NCI-H2081 treated with DMSO at 0.1 percent for 48 hours (cell line): ENCODE measurements at places on chromosomes 6 and 20.

- DNase-seq, result no peak
Measured at GRCh38 chr6:4506223-4506622, 270.0 kb upstream of the CDYL start.

DNA sequence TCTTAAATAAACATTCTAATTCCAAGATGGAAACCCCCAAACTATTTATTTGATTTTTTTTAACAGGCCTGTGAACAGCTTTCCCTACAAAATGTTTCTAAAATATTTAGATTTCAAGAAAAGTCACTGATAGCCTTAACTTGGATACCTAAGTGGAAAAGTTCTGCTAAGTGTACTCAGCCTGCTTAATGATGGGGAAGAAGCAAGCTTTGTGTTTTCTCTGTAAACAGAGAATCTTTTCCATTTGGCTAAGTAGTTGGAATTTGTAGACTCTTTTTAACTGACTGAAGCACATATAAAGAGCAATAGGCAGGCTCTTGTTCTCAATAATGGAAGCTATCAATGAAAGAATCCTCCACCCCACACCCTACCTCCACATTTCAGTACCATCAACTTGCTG, 108.2 kb downstream of the KIF6 start:
- no peak for DNase-seq

DNA sequence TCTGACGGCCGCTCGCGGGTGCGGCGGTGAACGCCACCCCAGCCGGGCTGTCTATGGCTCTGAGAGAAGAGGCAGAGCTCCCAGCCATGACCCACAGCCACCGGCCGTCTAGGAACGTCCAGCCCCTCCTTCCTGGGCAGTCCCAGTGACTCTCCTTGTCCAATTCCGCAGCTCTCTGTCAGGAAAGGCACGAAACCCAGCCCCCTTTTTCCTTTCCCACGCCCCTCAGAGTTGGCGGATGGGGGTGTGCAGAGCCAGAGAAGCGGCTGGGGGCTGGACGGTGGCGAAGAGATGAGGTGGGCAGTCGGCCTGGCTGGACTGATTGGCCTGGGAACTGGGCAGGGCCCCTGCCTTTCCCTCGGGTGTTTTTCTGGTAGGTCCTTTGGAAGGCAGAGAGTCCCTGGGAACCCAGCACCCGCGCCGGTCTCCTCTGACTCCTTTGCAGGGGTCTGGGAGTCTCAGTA, 1.5 kb downstream of the EBF4 start:
- DNase-seq, result no peak

DNA sequence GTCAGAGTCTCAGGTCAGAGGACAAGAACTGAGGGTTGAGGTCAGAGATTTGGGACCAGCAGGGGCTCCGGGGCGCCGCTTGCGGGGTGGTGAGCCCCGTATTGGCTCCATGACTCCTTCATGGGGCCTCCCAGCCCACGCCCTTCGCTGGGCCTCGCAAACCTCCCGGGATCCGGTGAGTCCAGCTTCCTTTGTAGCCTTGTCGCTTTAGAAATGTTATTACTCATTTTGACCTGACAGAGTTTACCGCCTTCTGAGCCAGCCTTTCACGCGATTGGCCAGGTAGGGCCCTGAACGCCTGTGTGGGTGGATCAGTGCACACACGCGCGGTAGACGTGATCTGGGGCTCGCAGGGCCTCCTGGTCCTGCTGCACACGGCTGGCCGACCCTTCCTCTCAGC, 181.1 kb downstream of the ERMARD start:
- DNase-seq, result no peak

GRCh38 chr6:152085451-152085921, 278.0 kb downstream of the ESR1 start:
- no peak for DNase-seq

- no peak for DNase-seq
Measured at GRCh38 chr6:108737594-108738546, 110.4 kb upstream of the ARMC2 start.

DNA sequence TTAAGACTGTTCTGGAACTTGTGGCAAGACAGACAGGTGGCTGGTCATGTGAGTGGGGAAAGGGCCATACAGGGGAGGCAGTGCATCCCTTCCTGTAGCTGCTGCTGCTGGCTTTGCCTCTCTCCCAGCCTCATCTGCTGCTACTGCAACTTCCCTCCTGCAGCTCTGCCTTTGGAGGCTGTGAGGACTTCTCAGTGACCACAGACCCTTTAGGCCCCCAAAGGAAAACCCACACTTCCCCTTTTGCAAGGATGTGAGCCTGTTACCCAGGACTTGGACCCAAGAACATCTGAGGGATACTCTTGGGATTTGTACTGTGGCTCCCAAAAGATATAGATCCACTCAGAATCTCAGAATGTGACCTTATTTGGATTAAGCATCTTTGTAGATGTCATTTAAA, 91.0 kb downstream of the TMEM170B start:
- no peak for DNase-seq

DNA sequence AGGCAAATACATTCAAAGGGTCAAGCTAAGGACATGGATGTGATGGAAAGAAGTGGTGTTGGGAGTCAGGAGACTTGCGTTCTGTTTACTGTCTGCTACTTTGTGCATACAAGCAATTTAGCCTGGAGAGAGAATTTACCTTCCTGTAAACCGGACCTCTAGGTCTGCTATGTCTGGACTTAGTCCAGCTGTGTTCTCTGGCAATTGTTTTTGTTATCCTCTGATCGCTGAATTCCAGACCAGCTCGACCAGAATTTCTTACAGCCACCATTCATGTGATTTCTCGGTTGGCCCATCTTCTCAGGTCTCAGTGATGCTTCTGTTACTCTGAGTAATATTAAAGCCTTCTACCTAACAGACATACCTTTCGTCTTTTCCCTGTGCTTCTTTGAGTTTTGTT, 75.2 kb downstream of the LRRC1 start:
- no peak for DNase-seq

GRCh38 chr20:38804682-38805501, 605 bp upstream of the PPP1R16B start:
- no peak for DNase-seq

DNA sequence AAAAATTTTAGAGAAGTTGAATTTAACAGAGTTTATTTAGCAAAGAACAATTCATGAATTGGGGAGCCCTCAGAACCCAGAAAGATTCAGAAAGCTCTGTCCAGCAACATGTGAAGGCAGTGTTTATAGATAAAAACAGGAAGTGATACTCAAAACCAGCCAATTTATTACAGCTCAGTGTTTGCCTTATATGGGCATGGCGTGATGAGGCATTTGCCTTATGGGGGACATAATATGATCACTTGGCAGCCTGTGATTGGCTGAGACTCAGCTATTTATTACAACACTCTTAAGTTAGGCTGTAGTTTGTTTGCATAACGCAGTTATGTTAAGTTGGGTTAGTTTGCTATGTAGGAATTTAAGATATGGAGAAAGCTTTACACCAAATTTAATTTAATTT, 11.5 kb downstream of the HLA-DPA1 start:
- no peak for DNase-seq

DNA sequence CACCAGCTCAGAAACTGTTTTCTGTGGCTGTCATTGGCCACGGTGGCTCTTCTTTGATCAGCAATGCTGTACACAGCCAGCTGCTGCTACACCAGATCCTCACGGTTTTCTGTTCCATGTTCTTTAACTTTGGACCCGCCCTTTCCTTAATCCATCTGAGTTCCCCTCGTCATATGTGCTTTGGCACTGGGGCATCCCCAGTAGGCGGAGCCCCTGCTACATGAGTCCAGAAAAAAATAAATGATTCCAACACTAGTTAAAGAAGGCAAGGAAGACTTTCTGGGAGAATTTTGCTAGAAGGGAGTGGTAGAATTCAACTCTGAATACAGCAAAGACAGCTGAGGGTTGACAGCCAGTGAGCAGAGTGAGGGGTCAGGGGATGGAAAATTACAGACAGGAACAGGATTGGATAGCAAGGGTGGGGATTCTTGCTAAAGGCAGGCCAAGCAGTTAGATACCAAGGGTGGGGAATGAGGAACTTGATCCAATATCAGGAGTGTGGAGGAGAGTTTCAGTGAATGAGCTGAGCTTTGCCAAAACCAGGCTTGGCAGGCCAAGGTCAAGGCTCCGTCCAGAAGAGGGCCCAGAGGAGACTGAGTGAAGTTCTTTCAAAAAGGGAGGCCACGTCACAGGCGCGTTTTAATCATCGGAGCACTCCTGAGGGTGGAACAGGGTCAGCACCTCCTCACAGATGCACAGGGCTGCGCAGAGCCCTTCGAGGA, 391.8 kb downstream of the CDH4 start:
- DNase-seq, result no peak

DNA sequence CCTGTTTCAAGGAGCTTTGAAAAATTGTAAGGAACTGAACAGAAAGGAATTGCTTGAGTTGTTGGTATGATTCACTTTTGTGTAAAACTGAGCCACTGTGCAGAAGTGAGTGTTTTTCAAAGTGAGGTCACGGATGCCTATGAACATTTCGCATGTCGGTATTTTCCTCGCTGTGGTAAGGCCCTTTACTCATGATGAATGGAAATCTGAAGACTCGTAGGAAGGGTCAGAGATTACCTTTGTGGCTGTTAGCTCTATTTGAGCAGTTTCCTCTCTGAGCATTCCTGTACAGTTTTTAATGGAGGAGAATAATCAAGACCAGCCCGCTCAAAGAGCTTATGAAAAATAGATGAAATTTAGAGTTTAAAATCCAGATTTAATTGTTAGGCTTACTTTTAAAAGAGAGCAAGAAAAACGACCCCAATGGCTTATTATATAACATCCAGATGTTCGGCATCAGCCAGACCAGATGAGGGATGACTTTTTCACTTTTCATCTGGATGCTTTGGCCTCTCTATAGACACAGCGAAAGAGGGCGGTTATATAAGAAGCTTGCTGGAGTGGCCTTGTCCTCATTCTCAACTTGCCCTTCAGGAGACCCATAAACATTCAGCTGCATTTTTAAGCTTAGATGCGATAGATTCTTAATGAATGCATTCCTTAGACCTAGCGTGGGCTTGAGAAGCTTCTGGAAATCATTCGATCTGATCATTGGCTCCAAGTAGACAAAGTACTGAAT, 99.5 kb downstream of the CD83 start:
- no peak for DNase-seq

DNA sequence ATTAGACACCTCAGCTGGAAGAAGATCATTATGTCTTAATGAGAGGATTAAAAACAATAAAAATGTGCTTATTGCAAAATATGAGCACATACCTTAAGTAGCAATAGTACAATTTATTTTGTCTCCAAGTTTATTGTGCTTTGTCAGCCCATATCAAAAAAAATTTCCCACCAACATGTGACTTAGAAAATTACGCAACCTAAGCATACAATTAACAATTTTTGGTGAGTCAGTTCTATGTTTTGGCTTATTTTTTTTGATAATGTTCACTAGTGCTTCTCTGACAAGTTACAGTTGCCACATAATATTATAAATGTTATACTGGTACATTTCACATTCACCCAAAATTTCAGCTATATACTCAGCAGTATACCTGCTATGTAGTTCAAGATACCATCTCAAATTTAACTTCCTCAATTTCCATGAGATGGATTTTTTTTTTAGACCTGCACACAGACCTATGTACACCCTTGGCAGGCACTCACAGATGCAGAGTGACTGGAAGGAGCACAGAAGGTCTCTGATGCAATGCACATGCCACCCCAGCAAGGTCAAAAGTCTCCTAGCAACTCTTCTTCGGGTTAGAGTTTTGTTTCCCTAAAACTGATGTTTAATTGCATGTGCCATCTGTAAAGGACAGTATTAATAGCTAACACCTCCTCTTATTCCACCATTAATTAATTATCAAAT, 112.4 kb downstream of the PRKN start:
- DNase-seq, result no peak

- no peak for DNase-seq
Measured at GRCh38 chr20:7178004-7178403, 410.5 kb downstream of the BMP2 start.

- DNase-seq, result no peak
Measured at GRCh38 chr20:44861531-44862006, 23.9 kb upstream of the YWHAB start.

DNA sequence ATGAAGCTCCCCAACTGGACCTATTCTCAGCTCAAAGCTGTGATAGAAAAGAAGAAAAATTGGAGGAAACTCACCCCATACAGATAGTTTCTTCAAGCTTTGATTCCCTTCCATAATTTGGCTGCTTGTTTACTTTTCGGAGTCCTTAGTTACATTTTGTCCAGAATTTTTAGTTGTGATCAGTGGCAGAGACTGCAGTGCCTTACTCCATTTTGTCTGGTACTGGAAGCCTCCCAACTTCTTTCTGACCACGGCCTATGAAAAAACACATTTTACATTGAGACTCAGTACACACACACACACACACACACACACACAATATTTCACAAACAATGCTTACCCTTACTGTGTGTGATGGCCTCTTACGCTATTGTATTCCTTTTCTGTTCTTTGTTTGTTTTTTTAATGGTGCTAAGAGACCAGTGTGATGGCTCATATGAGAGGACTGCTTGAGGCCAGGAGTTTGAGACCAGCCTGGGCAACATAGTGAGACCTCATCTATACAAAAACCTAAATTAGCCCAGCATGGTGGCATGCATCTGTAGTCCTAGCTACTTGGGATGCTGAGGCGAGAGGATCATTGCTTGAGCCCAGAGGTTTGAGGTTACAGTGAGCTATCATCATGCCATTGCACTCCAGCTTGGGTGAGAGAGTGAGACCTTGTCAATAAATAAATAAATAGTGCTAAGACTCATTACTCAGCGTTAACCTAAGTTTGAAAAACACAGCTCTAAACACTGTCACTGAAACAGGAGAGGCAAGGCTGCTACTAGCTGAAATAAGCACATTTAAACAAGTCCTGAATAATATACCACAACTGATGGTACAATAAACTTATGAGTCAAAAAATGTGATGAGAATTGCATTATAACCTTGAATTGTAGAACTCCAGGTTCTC, 13.8 kb upstream of the RNF8 start:
- no peak for DNase-seq

DNA sequence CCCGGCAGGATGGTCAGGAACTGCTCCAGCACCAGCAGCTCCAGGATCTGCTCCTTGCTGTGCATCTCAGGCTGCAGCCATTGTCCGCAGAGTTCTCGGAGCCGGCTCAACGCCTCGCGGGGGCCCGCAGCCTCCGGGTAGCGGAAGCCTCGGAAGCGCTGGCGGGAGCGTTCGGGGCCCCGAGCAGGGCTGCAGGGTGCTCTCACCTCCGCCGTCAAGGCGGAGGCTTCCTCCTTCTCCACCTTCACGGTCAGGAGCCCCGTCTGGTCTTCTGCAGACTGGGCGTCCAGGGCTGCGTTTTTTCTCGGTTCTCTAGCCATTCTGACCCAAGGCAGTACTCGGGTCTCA, 434 bp downstream of the ZKSCAN4 start:
- no peak for DNase-seq

GRCh38 chr6:122432816-122433215, 33.4 kb downstream of the HSF2 start:
- no peak for DNase-seq

- no peak for DNase-seq
Measured at GRCh38 chr6:11772109-11772825, 6.3 kb downstream of the ADTRP start.

DNA sequence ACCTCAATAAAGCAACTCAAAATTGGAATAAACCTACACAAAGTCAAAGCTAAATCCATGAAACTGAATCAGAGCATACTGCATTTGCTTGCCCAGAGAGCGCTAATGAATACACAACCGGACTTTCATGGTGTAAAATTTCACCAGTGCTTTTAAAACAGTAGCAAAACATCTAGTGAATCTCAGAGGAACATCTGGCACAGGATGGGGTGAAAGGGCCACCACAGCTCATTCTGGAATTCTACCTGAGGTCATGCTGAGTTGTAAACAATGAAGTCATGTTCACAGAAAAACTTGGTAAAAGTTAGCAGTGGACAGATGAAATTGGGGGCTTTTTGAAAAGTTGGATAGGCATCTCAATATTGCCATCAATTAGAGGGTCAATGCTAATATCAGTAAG, 125.6 kb upstream of the STXBP5 start:
- no peak for DNase-seq
